Peyer's patch (tissue), 4 donors: ENCODE measurements at places on chromosomes 4 and X. TPM values are rescaled to one million over a fixed set of nuclear protein-coding genes. Genes with fewer than 3 reads are reported as not detected.
A peak's percentile ranks its signal among the peaks of the same experiment; 100 is the strongest.

DNA sequence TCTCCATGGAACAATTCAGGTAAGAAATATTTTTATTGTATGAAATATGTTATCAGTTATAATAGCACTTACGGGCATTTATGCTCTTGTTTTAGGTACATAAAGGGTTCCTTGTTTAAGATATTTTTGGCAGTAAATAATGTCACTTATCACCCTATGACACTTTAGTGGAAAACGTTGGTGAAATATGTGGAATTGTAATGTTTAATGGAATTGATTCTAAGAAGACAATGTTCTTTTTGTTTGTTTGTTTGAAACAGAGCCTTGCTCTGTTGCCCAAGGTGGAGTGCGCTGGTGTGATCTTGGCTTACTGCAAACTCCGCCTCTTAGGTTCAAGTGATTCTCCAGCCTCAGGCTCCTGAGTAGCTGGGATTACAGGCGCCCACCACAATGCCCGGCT is 17.4 kb downstream of the NPNT start:
- no peak for DNase-seq
- no peak overlapping the region for H3K27ac ChIP-seq
- no peaks in the 10 kb centered on the region for H3K4me1 ChIP-seq
- H3K36me3 ChIP-seq, result no peaks in the 10 kb centered on the region
- H3K4me3 ChIP-seq, result no peak overlapping the region
- no peaks in the 10 kb centered on the region for H3K27me3 ChIP-seq

- no peak overlapping the region for H3K4me3 ChIP-seq
- no peaks in the 10 kb centered on the region for H3K4me1 ChIP-seq
- no peak for DNase-seq
- H3K36me3 ChIP-seq, result no peaks in the 10 kb centered on the region
These were observed 54.5 kb upstream of the HPSE start for GRCh38 chr4:83389037-83389720.

- H3K27ac ChIP-seq, result no peak overlapping the region
- no peak for DNase-seq
- no peaks in the 10 kb centered on the region for H3K4me1 ChIP-seq
- H3K36me3 ChIP-seq, result no peaks in the 10 kb centered on the region
- H3K4me3 ChIP-seq, result no peak overlapping the region
- no peaks in the 10 kb centered on the region for H3K27me3 ChIP-seq
These were observed 147.8 kb upstream of the PAQR3 start for GRCh38 chr4:79087071-79087470.

- no peaks in the 10 kb centered on the region for H3K36me3 ChIP-seq
- H3K27ac ChIP-seq, result peak overlapping the region; percentile 86
- no peaks in the 10 kb centered on the region for H3K4me1 ChIP-seq
These were observed 152.0 kb upstream of the SLC4A4 start for GRCh38 chr4:71186566-71187403.

- H3K4me1 ChIP-seq, result no peaks in the 10 kb centered on the region
- no peaks in the 10 kb centered on the region for H3K36me3 ChIP-seq
- H3K27ac ChIP-seq, result no peak overlapping the region
- H3K4me3 ChIP-seq, result no peak overlapping the region
- no peaks in the 10 kb centered on the region for H3K27me3 ChIP-seq
These were observed 201.6 kb downstream of the STIM2 start for GRCh38 chr4:27062256-27062655.

DNA sequence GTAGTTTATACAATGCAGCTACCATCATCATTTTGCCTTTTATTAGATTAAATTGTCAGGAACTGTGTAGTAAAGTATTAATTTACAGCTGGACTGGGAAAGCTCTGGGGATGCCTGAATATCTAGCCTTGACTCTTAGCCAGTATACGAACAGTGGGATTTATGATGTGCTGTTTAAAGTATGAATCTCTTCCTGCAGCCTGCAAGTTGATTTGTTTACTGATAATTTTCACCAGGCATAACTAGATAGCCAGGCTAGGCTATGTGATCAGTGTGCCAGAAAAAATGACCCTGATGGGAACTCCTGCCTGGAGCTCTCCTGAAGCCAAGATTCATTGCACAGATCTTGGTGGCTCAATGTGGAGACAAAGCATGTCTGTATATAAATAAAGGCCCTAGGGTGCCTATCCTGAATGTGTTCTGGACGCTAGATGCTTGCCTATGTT is 119.2 kb downstream of the SCLT1 start:
- H3K36me3 ChIP-seq, result no peaks in the 10 kb centered on the region
- no peaks in the 10 kb centered on the region for H3K27me3 ChIP-seq
- no peaks in the 10 kb centered on the region for H3K4me1 ChIP-seq
- no peak for DNase-seq
- H3K4me3 ChIP-seq, result no peak overlapping the region

- H3K27ac ChIP-seq, result no peak overlapping the region
- H3K4me1 ChIP-seq, result no peaks in the 10 kb centered on the region
- no peaks in the 10 kb centered on the region for H3K36me3 ChIP-seq
- no peak overlapping the region for H3K4me3 ChIP-seq
- DNase-seq, result no peak
These were observed 66.9 kb upstream of the NEIL3 start for GRCh38 chr4:177242651-177243286.

HSD17B13 gene
- total RNA-seq, result not detected

BEX4 gene
- total RNA-seq, result 4.4 TPM

MAGED4 gene
- total RNA-seq, result 2.5 TPM

CRLF2 gene
- not detected for total RNA-seq
